Activated CD4-positive, alpha-beta memory T cell treated with anti-CD3 and anti-CD28 coated beads for 36 hours (primary cell): ENCODE measurements at places on chromosomes 11 and 22. TPM values are rescaled to one million over a fixed set of nuclear protein-coding genes. Genes with fewer than 3 reads are reported as not detected.
A peak's percentile ranks its signal among the peaks of the same experiment; 100 is the strongest.

The KRTAP5-4 gene
- total RNA-seq: not detected

The RIMBP3C gene
- 0.46 TPM for total RNA-seq

The BBOX1 gene
- not detected for total RNA-seq

The MMP11 gene
- total RNA-seq: 1.0 TPM

The RAB39A gene
- total RNA-seq: 0.29 TPM

DNA sequence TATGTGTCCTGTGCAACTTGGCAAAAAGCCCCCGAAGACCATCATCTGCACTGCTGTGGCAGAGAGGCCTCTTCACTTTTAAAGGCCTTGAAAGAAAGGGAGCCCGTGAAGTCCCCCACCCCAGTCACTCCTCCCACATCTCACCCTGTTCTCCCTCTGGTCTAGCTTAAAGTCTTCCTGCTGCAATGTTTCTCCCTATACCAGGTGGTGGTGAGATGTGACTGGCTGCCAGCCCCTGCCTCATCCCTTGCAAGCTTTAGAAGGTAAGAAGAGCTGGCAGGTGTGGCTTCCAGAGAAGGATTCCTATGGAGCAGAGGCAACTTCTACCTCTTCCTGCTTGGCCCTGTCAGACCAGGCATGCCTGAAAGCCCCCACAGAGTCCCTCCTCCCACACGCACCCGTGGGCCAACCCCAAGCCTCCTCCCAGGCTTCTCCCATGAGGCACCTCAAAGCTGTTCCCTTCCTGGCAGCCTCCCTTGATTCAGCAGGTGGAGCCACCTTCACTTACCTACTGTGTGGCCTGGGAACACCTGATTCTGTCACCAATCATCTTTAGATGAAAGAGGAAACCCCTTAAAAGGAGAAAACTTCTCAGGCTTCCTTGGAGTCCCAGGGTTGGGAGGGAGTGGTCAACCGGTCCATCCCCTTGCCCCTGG, 4.0 kb upstream of the TRIM29 start:
- DNase-seq: no peak

- DNase-seq: no peak
Observed at GRCh38 chr11:115522302-115522701, 18.1 kb upstream of the CADM1 start.

- no peak for DNase-seq
Observed at GRCh38 chr22:39132871-39133524, 19.5 kb downstream of the CBX7 start.

GRCh38 chr11:129189646-129190045, 2.5 kb downstream of the ARHGAP32 start:
- DNase-seq: no peak

- DNase-seq: peak; percentile 89
Observed at GRCh38 chr22:39117585-39118191, 20.6 kb downstream of the APOBEC3H start.

DNA sequence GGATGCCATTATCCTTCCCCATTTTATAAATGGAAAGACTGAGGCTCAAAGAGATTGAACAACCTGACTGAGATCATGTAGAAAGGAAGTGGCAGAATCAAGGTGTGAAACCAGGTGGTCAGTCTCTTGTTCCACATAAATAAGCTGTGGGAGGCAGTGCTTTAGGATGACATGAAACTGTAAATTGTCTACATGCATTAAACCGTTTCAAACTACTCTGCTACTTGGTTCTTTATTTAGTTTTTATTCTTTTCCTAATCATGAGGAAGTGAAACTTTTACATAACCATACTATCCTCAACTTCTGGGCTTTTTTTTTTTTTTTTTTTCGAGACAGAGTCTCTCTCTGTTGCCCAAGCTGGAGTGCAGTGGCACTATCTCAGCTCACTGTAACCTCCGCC, 34.9 kb downstream of the CADM1 start:
- no peak for DNase-seq

DNA sequence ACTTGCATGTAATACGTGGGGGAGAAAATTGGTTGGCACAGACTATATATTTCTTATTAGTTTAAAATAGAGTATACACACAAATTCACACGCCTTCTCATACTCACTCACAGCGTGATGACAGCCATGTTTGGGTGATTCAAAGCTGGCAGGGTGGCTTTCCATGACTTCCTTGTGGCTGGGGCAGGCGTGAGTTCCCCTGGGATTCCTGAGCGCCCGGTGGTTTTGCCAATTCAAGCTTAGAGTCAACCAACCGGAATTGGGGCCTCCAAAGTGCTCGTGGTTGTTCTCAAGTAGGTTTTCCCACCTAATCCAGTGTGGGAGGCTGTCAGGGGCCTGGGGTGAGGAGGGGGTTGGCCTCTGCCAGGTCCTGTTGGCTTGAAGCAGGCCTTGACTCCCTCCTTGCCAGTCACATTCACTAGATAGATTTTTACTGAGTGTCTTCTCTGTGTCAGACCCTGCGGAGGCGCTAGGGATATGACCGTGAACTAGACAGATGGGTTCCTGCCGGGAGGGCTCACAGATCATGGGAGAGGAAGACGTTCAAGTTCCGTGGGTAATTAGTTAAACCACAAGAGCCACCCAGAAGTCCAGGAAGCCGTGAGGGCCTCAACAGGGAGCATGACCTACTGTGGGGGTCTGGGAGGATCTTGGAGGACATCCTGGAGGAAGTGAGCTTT, 11.5 kb downstream of the PKNOX2 start:
- no peak for DNase-seq

DNA sequence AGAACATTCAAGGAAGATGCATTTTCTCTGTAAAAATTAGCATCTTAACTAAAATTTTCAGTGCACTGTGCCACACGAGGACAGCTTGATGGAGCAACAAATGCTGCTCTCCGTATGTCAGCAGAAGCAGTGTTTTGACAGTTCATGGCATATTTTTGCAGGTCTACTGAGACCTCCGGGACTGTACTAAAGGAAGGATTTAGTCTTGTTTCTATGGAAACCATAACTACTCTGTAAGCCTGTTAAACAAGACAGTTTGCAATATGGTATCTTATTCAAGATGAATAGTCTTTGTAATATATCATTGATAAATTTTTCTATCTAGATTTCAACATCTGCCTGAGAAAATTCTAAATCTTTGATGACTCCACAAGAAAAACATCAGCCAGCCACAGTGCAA, 184.0 kb upstream of the GUCY1A2 start:
- DNase-seq: no peak

GRCh38 chr11:123773026-123773425, 18.7 kb upstream of the OR6X1 start:
- no peak for DNase-seq

GRCh38 chr22:19287889-19288288, 3.6 kb downstream of the CLTCL1 start:
- no peak for DNase-seq

GRCh38 chr11:119218141-119218878, 12.2 kb downstream of the CBL start:
- peak; percentile 22 for DNase-seq
